Activated naive CD8-positive, alpha-beta T cell treated with anti-CD3 and anti-CD28 coated beads, Interleukin-2, amount 10 ng/mL, durations not matched to agents 7 days and 5 days (primary cell): ENCODE measurements at places on chromosomes 16 and 17. TPM values are rescaled to one million over a fixed set of nuclear protein-coding genes. Genes with fewer than 3 reads are reported as not detected.

GRCh38 chr17:45225051-45225700 lies 3.5 kb downstream of the FMNL1 start:
- peaks cover 30% of the 10 kb centered on the region for H3K36me3 ChIP-seq
- no peaks in the 10 kb centered on the region for H3K27me3 ChIP-seq
- peak overlapping the region; percentile 99 for H3K27ac ChIP-seq
- peak; percentile 57 for DNase-seq
- peaks cover 56% of the 10 kb centered on the region for H3K4me1 ChIP-seq

DNA sequence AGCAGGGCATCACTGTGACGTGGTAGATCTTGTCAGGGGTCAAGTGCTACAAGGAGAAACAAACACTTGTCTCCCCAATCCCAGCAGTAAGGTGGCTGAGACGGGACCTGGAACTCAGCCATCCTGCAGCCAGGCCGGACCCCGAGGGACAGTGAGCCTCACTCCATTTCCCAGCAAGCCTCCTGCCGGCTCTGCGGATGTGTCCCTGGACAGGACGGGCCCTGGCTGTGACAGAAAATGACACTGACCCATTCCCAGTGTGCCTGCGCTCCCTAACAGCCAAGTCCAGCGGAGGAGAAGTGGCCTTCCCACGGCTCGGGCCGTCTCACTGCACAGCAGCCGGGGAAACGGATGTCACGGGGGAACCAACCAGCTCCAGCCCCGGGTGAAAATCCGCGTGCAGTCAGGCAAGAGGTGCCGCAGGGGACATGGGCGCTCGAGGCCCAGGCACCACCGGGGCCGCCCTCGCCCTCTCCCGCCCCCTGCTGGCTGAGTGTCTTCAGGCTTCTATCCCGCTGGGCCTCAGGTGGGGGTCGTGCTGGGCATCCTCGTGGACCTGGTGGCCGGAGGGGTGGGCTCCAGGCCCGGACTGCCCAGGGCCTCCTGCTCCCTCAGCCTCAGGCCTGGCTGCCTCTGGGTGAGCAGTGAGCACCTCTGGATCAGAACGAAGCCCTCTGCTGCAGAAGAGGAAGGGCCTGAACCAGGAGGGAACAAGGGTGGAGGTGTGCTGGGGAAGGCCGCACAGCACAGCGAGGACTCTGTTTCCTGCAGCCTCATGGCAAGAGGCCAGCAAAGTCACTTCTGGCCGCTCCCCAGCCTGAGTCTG lies 6.7 kb downstream of the HAGHL start:
- peaks cover 6% of the 10 kb centered on the region for H3K36me3 ChIP-seq
- DNase-seq = peak; percentile 67
- H3K4me3 ChIP-seq = no peak overlapping the region
- no peak overlapping the region for H3K27ac ChIP-seq

CACNG3 gene
- total RNA-seq = not detected

DNA sequence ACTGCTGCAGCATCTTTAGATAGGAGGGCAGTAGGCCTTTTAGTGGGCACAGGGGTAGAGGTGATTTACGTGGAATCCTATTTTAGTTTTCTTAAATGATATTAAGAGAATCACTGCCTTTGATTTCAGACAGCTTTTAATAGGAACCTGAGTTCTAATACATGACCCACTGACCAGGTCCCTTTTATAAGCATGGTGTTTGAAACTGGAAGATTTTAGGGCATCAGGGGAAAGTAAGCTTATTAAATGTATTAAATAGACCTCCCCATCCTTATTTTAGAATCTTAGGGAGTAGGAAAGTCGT lies 2.0 kb downstream of the MSL1 start:
- peaks cover 23% of the 10 kb centered on the region for H3K36me3 ChIP-seq
- peaks cover 30% of the 10 kb centered on the region for H3K4me1 ChIP-seq
- no peaks in the 10 kb centered on the region for H3K27me3 ChIP-seq
- no peak for DNase-seq
- H3K4me3 ChIP-seq = peak overlapping the region; percentile 93

DNA sequence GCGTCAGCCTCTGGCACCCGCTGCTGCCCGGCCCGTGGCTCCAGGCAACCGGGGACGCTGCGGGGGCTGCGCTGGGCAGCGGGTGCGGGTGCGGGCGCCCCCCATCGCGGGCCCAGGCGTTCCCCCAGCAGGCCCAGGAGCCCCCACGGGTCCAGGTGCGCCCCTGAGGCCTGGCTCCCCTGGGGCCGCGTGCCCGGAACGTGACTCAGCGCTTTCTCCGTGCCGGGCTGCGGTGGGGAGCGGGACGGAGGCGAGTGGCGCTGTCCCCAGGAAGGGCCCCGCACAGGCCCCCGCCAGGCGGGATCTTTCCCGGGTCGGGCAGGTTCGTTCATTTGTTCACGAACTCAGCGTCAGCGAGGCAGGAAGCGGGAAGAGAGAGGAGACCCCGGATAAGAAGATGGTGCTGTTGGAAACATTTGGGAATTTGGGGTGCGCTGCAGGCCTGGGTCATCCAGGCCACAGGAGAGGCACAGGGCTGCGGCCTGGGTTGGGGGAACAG lies 18.4 kb upstream of the EXOC7 start:
- no peak for DNase-seq
- peaks cover 27% of the 10 kb centered on the region for H3K4me1 ChIP-seq
- H3K36me3 ChIP-seq = no peaks in the 10 kb centered on the region
- H3K4me3 ChIP-seq = peak overlapping the region; percentile 64
- H3K27ac ChIP-seq = peak overlapping the region; percentile 86
- no peaks in the 10 kb centered on the region for H3K27me3 ChIP-seq

DNA sequence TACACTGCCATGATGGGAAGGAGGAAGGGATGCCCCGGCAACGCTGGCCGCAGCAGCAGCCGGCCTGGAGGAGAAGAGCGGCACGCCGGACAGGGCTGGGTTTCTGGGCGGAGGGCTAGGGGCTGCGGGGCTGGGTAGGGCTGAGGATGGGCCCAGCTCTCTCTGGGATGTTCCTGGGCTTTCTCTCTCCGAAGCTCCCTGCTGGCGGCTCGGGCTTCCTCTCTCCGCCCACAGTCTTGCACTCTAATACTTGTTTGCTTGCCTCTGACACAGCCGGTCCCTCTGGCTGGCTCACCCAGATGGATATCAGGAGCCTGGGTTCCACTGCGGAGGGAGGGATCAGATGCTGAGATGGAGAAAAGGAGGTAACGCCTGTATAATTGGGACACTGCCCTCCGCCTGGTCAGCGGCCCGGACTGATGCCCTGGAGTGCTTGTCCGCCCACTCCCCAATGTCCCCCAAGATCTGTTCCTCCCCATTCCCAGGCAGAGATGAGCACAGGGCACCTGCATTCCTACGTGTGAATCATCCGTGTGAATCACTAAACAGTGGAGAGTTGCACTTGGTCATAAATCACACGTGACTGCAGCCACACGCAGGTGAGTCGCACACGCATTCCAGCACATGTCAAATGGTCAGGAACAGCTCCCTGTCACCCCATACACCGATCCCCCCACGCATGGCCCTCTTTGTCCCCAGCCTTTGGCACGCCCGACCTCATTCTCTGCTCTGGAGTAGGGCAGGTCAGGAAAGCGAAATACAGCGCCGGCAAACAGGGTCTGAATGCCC lies at the start of gene ALOXE3:
Gene ALOXE3 (minus strand): TSS at position 535 of the 789 bp plus-strand sequence. CDS start 524 bp downstream, at position 11.
- DNase-seq = peak; percentile 41
- H3K4me3 ChIP-seq = peak within 1 kb of the TSS; percentile 90
- peaks cover 2% of the 10 kb centered on the region for H3K36me3 ChIP-seq
- H3K4me1 ChIP-seq = peaks cover 39% of the 10 kb centered on the region
- peaks cover 60% of the 10 kb centered on the region for H3K27me3 ChIP-seq

TMEM235 gene
- not detected for total RNA-seq

CACNG5 gene
- not detected for total RNA-seq

FBXO31 gene
- total RNA-seq = 36.6 TPM

GRCh38 chr16:87499189-87499486 lies 6.3 kb upstream of the ZCCHC14 start:
- H3K4me1 ChIP-seq = peaks cover 6% of the 10 kb centered on the region
- H3K27me3 ChIP-seq = peaks cover 43% of the 10 kb centered on the region
- H3K27ac ChIP-seq = no peak overlapping the region
- no peak overlapping the region for H3K4me3 ChIP-seq
- DNase-seq = no peak
- H3K36me3 ChIP-seq = no peaks in the 10 kb centered on the region

DNA sequence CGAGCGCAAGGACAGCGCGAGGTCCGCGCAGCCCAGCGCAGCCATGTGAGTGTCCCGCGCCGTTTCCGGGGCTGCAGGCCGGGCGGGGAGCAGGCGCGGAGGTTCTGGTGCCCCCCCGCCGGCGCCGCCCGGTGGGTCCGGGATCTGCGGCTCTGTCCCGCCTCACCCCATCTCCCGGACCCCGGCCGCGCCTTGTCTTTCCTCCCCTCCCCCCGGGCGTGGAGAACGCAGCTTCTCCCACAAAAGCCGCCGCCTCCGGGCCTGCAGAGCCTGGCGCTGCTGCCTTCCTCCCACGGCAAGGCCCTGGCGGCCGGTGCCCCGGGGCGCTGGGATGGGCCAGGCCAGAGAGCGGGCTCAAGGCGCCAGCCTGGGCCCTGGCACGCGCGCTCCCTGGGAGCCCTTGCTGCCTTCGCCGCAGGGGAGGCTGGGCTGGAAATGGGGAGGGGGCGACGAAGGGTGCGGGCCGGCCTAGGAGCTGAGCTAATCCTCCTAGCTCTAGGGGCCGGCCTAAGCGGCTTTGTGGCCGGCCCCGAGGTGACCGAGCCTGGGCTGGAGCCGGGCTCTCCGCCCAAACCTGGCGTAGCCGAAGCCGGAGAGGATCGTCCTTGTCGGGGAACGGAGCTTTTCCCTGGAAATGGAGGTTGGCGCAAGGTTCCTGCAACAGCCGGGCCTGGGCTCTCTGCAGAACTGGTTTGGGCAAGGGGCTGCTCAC lies 397 bp downstream of the RIPOR1 start:
- no peaks in the 10 kb centered on the region for H3K36me3 ChIP-seq
- peak overlapping the region; percentile 72 for H3K4me3 ChIP-seq
- H3K4me1 ChIP-seq = peaks cover 10% of the 10 kb centered on the region
- DNase-seq = peak; percentile 67
- peaks cover 50% of the 10 kb centered on the region for H3K27me3 ChIP-seq

GRCh38 chr16:68488554-68488953 lies 40.2 kb upstream of the SMPD3 start:
- peaks cover 17% of the 10 kb centered on the region for H3K27me3 ChIP-seq
- no peak overlapping the region for H3K27ac ChIP-seq
- H3K4me1 ChIP-seq = no peaks in the 10 kb centered on the region
- no peak for DNase-seq
- no peak overlapping the region for H3K4me3 ChIP-seq

DNA sequence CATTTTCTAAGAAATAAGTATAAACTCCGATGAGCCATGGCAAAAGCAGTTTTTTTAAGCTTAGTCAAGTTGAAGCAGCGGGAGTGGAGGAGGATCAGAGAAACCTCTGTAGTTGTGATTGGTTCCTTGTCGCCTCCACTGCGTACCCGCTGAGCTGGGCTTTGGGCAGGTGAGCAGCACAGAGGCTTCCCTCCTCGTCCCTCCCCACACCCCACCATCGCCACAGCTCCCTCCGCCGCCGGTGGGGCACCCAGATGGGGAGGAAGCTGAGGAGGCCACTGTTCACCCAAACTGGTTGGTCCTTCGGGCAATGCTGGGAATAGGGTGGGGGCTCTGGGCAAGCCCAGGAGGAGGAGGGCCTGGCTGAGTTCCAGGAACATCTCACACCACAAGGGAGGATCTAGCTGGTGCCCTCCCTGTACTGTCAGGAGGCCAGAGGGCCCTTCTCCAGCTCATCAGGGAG lies 5.2 kb upstream of the MRPL38 start:
- H3K4me3 ChIP-seq = no peak overlapping the region
- H3K27ac ChIP-seq = peak overlapping the region; percentile 56
- DNase-seq = no peak
- H3K36me3 ChIP-seq = peaks cover 2% of the 10 kb centered on the region
- peaks cover 13% of the 10 kb centered on the region for H3K4me1 ChIP-seq

- H3K4me3 ChIP-seq = peak overlapping the region; percentile 65
- H3K4me1 ChIP-seq = peaks cover 30% of the 10 kb centered on the region
- H3K36me3 ChIP-seq = peaks cover 12% of the 10 kb centered on the region
- H3K27ac ChIP-seq = peak overlapping the region; percentile 23
- DNase-seq = no peak
- H3K27me3 ChIP-seq = peaks cover 66% of the 10 kb centered on the region
These were observed 761 bp downstream of the NOL3 start for GRCh38 chr16:67170949-67171649.

GRCh38 chr17:68468334-68468733 lies 11.0 kb upstream of the WIPI1 start:
- DNase-seq = no peak
- no peaks in the 10 kb centered on the region for H3K36me3 ChIP-seq
- no peak overlapping the region for H3K4me3 ChIP-seq
- peaks cover 8% of the 10 kb centered on the region for H3K4me1 ChIP-seq
- H3K27ac ChIP-seq = no peak overlapping the region
- peaks cover 31% of the 10 kb centered on the region for H3K27me3 ChIP-seq

DNA sequence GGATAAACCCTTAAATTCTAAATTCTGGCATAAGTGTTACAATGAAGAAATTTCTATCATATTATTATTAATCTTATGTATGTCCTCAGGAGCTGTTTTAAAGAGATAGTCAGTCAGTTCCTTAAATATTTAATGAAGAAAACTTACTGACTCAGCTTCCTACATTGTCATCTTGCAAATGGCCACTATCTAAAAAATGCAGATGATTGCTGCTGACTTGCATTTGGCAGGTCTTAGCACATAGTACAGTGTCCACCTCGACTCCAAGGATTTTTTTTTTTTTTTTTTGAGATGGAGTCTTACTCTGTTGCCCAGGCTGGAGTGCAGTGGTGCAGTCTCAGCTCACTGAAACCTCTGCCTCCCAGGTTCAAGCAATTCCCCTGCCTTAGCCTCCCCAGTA lies 55.1 kb upstream of the CORO6 start:
- H3K4me3 ChIP-seq = no peak overlapping the region
- no peak overlapping the region for H3K27ac ChIP-seq
- no peaks in the 10 kb centered on the region for H3K27me3 ChIP-seq
- H3K36me3 ChIP-seq = peaks cover 32% of the 10 kb centered on the region
- no peak for DNase-seq
- H3K4me1 ChIP-seq = peaks cover 17% of the 10 kb centered on the region

GRCh38 chr16:71952825-71953224 lies 47.4 kb downstream of the PKD1L3 start:
- peaks cover 4% of the 10 kb centered on the region for H3K36me3 ChIP-seq
- no peak for DNase-seq
- peaks cover 20% of the 10 kb centered on the region for H3K4me1 ChIP-seq
- peaks cover 7% of the 10 kb centered on the region for H3K27me3 ChIP-seq

DNA sequence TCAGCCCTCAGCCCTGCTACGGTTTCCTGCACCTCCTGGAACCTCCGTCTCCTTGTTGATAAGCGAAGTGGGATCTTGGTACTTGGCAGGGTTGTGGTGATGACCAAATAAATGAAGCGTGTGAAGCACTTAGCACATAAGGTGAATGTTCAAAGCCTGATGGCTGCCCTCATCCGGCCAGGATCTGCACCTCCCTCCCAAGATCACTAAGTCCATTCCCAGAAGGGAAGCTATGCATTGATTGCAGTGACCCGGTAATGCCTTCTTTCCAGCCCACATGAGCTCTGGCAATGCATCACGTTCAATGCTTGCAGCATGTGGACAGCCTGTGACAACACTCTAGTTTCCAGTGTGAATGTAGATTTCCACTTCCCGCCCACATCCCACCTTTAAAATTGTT lies 24.9 kb upstream of the RHOT1 start:
- no peak overlapping the region for H3K4me3 ChIP-seq
- H3K4me1 ChIP-seq = peaks cover 12% of the 10 kb centered on the region
- H3K36me3 ChIP-seq = no peaks in the 10 kb centered on the region
- no peak overlapping the region for H3K27ac ChIP-seq
- DNase-seq = no peak

CALB2 gene
- total RNA-seq = not detected

GABARAPL2 gene
- 72.9 TPM for total RNA-seq
